Islet precursor cell (in vitro differentiated cells): ENCODE measurements at places on chromosomes 3 and 15.

GRCh38 chr3:157145606-157146322 lies 14.2 kb downstream of the CCNL1 start:
- no peak for DNase-seq

- DNase-seq: no peak
These were observed 27.6 kb upstream of the VEPH1 start for GRCh38 chr3:157530637-157531300.

GRCh38 chr3:185401319-185401955 lies 38.5 kb downstream of the MAP3K13 start:
- no peak for DNase-seq

DNA sequence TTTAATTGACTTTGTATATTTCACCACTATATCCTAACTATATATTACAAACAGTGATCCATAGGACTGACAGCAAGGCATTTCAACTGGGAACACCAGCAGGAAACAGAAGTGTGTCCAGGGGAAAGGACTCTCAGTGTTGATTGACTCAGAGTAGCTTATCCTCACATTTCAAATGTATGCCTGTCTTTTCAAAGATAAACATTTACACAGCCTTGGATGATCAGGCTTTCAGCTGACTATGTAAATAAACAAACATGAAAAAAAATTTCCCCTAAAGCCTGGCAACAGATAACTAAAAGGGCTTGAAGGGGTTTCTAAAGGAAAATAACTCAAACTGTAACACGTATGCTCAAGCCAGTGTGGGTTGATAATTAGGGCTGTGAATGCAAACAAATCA lies 321.8 kb downstream of the TBC1D5 start:
- no peak for DNase-seq

DNA sequence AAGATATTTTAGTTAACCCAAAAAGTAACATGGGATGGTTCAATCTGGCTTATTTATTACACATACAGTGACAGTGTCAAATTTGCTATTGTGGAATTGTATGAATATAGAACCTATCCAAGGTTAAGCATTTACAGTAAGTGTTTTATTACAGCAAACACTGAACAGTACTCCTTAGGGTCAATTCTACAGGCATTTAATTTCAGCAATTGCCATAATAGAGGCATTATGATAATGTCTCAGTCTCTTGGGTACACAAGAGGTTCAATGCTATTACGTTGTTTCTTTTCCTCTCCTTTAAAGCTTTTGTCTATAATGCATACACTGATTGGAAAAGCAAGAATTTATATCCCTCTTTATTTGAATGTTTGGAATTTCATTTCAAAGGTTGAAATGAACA lies 275.7 kb upstream of the NAALADL2 start:
- DNase-seq: no peak

DNA sequence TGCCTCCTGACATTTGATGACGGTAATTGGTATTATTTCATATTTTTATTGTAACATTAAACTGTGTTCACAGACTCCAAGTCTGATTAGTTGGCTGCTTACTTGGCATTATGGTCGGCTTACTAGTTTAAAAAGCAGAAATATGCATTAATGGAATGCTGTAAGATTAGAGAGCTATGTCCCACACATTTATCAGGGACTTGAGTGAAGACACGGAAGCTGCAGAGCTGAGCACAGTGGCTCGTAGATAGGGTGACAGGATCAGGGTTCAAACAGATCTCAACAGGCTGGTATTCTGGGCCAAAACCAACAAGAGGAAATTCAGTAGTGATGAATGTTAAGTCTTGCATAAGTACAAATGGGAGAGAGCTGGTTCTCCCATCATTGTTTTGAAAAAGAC lies 113.8 kb downstream of the ADAMTSL3 start:
- no peak for DNase-seq

- DNase-seq: no peak
These were observed 118.3 kb upstream of the GALNT15 start for GRCh38 chr3:16056217-16056616.

DNA sequence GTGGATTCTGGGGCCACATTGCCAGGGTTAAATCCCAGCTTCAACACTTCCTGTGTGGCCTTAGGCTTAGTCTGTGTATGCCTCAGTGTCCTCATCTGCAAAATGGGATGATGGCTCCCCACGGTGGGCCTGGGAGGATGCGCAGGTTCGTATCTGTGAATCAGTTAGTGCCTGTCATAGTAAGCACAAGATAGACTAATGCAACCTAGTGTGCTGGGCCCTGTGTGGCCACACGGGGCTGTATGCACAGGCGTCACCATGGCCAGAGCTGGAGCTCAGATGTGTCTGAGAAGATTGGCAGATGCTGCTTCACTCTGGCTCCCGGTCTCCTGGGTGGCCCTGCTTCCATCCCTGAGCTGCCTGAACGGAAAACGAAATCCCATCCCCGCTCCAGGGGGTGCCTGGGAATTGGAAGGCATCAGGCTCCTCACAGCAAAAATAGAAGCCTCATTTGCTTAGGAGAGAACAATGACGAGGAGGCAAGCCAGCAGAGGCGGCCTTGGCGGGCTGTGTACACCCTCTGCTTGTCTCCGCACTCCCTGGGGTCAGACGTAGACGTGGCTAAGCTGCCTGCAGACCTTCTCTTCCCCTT lies 103.6 kb downstream of the APBA2 start:
- peak; percentile 79 for DNase-seq

GRCh38 chr15:100751585-100751984 lies 128.0 kb upstream of the ALDH1A3 start:
- no peak for DNase-seq

- no peak for DNase-seq
These were observed 108.7 kb downstream of the SLMAP start for GRCh38 chr3:57864853-57865252.

DNA sequence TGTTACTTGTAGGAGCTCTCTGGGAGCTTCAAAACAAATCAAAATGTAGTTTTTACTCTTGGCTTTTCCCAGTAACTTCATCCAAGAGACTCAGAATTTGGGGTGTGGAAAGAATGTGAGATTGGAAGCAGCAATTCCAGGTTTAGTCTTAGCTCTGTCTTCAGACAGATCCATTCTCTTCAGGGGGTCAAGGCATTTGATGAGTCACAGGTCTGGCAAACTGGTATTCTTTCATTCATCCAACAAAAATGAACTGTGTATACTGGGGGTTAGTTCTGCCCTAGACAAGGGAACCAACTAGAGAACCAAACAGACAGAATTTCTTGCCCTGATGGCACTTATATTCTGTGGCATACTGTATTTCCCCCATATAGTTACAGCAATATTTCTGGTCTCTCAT lies 36.3 kb upstream of the CADPS start:
- no peak for DNase-seq

DNA sequence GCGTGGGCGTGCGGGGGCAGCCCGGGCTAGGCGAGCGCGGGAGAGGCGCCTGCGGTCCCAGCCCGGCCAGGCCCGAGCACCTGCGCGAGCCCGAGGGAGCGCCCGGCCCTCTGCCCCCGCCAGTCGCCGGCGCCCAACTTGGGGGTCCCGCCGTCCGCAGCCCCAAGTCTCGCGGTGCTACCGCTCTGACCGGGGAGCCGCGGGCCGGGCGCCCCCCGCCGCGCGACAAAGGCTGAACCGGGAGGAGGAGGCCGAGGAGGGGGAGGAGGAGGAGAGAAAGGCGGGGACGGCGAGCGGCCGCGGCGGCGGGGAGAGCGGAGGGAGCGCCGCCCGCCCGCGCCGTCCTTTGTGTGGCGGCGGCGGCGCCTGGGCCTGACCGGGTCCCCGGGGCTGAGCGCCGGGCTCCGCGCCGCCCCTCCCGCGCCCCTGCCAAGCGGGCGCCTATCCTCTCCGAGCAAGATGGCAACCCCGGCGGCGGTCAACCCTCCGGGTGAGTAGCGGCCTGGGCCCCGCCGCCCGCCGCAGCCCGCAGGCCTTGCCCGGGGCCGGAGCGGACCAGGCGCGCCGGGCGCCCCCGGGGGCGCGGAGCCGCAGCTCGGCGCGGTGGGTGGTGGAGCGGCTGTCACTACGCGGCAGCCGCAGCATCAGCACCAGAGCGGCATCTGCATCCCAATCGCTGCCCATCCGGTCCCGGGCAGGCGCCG lies at the start of gene ARNT2:
ARNT2 (plus strand) TSS at position 326 of the 704 bp plus-strand sequence; CDS start at position 460, 134 bp downstream.
- peak; percentile 59 for DNase-seq
